Stimulated activated CD8-positive, alpha-beta memory T cell treated with anti-CD3 and anti-CD28 coated beads, Interleukin-2, amount 100 ng/mL, for 48 hours (primary cell): ENCODE measurements at places on chromosomes 5 and 9.
A peak's percentile ranks its signal among the peaks of the same experiment; 100 is the strongest.

- no peak for DNase-seq
These were observed 65.9 kb downstream of the ARHGAP26 start for GRCh38 chr5:142836048-142836447.

- no peak for DNase-seq
These were observed 27.8 kb downstream of the PTTG1 start for GRCh38 chr5:160449458-160449857.

DNA sequence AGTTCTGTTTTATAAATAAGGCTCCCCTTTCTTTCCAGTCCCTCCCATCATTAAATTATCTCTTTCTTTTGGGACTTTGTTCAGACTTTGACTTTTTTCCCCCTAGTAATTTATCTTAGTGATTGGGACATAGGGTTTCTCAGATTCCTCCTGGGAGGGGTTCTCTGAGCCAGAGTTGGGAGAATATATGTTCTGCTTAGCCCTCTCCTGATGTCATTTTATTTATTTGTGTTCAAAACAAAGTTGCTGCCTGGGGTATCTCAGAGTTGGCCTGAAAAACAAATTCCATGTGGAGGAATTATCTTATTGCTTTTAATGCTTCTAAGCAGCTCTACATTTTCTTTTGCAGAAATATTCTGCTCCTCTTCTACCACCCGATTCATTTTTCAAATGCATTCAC lies 211.0 kb downstream of the PCSK5 start:
- no peak for DNase-seq

GRCh38 chr9:101455656-101456240 lies 20.2 kb upstream of the ALDOB start:
- DNase-seq, result no peak

- no peak for DNase-seq
These were observed 449.5 kb downstream of the HINT1 start for GRCh38 chr5:130715541-130715940.

DNA sequence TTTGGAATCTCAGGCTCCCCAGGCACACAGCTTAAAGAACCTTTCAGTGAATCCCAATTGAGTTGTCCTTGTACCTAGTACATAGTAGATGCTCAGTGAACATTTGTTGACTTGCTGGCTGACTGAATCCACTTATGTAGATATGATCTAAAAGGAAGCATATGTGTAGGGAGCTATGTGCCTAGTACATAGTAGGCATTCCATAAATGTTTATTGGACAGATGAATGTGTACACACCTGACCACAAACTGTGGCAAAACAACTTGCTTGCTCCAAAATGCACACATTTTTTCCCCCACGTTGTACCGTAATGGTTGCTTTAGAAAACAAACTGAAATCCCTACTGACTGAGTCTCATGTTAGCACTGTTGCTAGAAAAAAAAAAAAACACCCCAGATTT lies 80.2 kb upstream of the IL12B start:
- no peak for DNase-seq

GRCh38 chr9:92709954-92710353 lies 40.0 kb upstream of the IPPK start:
- no peak for DNase-seq

GRCh38 chr9:132147839-132148238 lies 14.0 kb upstream of the NTNG2 start:
- no peak for DNase-seq

DNA sequence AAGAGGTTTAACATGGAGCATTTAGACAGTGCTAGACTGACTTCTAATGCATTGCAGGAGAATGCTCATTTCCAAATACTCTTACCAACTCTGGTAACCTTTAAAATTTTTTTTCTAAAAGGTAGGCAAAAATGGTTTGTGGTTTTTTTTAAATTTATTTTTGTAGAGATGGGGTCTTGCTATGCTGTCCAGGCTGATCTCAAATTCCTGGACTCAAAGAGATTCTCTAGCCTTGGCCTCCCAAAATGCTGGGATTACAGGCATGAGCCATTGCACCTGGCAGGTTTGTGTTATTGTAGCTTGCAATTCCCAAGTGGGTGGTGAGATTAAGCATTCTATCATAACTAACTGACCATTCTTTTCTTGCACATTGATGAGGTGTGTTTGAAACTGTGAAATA lies 43.0 kb upstream of the TBC1D2 start:
- DNase-seq, result no peak

DNA sequence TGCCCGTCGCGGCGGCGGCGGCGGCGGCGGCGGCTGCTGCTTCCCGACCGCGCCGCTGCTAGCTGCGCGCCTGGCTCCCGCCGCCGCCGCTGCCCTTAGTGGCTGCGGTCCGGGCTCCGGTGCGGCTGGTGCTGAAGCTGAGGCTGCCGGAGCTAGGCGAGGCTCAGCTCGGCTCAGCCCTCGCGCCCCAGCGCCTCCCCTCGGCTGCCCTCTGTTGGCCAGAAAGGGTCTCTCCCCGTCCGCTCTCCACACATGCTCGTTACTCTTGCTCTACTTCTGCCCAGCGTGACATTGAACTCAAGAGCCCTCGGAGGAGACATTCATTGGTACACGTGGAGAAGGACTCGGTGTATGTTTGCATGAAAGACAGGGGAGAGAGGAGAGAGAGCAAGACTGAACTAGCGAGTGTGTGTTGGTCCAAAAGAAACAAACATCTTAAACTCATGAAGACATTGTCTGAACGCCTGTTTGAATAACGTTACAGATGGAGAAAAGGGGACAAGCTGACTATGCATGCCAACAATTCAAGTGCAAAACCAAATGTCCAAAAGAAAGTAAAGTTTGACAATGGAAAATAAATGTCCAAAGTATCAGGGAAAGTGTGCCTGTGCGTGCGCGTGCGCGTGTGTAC lies at the start of gene HCN1:
HCN1 (minus strand) TSS at position 175 of the 631 bp plus-strand sequence.
- peak; percentile 27 for DNase-seq

DNA sequence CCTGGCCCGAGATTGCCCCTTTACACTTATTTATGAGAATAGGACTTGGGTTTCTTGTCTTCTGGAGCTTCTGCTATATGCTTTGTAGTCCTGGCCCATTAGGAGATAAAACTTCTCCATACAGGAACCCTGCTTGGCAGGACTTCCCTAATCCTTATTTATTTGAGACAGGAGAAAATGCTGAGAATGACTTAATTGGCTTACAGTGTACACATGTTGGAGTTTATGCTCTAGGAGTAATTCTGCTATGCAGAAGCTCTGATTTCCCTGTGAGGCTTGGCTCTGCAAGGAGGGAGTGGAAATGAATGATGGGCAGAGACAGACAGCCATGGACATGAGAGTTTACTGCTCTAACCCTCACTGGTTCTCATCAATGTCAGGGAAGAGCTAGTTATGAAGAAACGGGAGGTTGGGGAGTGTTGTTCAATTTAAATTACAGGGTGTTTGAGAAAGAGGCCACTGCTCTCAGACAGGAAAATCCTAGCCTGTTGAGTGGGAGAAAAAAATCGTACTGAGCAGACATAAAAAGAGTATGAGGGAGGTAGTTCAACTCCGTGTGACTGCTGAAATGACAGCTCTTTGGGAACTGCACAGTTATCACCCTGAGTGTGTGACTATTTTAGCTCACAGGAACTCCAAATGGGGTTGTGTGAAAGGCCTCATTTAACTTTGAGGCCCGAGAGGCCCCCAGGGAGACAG lies 37.5 kb downstream of the ACTBL2 start:
- DNase-seq, result no peak

GRCh38 chr5:2629045-2629444 lies 122.4 kb downstream of the IRX2 start:
- no peak for DNase-seq

DNA sequence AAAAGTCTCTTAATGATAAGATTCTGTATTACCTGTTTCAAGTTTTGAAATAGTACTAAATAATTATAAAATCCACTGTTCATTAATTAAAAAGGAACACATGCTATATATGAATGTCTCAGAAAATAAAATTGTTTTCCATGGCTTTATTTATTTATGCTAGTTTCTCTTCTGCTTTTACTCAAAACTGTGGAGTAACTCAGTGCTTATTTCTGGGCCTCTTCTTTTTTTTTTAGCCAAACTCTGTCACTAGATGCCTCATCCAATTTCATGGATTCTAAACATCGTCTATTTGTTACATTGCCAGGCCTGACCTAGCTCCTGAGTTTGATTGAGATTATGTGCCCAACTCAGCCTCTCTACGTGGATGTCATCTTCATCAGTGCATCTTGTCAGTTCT lies 1509.7 kb downstream of the MAT2B start:
- DNase-seq, result no peak

DNA sequence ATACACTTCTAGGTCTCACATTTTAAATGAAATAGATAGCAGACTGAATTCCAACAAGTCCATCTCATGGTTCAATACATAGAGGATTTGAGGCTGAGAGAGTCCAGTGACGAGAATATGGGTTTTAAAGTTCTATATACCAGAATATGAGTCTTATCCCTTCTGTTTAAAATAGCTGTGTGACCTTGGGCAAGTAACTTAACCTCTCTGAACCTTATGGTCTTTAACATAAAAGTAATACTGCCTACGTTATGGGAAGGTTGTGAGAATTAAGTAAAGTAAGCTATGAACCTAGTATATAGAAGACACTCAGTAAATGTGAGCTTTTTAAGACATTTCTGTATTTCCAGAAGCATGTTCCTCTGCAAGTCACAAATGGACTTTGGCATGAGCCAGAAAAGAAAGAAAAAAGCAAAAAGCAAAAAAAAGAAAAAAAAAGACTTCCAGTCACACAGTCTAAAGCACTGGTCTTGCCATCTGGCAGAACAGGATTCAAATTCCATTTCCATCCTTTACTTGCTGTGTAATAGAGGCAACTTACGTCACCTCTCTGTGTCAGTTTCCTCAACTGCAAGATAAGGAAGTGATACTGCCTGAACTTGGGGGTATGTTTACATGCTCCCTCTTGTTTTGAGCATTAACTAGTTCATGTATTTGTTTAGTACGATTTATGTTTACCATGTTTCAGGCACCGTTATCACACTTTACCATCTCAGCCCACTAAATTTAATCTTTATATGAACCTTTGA lies 248.2 kb downstream of the TRIM32 start:
- no peak for DNase-seq

- no peak for DNase-seq
These were observed 66.7 kb downstream of the IQGAP2 start for GRCh38 chr5:76469656-76470290.

GRCh38 chr5:54632131-54632701 lies 114.7 kb downstream of the SNX18 start:
- no peak for DNase-seq

DNA sequence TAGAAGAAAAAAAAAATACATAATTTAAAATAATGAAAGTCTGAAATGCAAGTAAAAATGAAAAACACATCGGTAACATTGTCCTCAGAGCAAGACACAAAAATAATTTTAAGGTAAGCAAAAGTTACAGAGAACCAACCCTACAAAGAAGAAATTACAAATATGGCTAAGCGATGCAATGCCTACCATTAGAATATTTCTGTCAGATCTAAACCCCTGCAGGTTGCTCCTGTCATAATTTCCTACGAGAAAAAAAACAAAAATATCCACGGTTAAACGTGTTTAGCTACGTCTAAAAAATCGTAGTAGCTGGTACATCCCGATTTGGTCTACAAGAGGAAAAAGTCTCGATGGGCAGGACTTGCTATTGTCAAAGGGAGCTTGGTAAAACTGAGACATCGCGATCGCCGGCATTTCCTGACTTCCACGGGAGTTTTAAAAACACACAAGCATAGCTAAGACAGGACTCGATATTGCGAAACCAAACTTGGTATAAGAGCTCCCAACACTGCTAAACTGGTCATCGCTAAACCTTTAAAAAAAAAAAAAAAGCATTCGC lies 1.1 kb upstream of the ANXA2R start:
- no peak for DNase-seq
